Activated T-cell treated with anti-CD3 and anti-CD28 coated beads for 4 hours (primary cell): ENCODE measurements at places on chromosomes 6 and 20.

GRCh38 chr20:10984913-10985312 lies 311.1 kb upstream of the JAG1 start:
- DNase-seq: no peak

DNA sequence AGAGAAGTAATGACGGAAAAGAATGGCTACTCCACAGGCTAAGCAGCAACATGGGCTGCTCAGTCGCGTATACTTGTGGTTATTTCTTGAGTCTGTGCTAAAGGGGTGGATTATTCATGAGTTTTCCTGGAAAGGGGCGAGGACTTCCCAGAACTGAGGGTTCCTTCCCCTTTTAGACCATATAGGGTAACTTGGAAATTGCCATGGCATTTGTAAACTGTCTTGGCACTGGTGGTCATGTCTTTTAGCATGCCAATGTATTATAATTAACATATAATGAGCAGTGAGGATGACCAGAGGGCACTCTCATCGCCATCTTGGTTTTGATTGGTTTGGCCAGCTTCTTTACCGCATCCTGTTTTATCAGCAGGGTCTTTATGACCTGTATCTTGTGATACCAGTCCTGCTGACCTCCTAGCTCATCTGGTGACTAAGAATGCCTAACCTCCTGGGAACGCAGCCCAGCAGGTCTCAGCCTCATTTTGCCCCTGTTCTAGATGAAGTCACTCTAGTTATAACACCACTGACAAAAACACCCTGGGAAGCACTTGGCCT lies 11.4 kb downstream of the LBP start:
- DNase-seq: no peak

GRCh38 chr6:76347539-76347938 lies 275.1 kb upstream of the IMPG1 start:
- no peak for DNase-seq

GRCh38 chr6:15479761-15480160 lies 183.1 kb downstream of the DTNBP1 start:
- DNase-seq: no peak

- no peak for DNase-seq
Measured at GRCh38 chr6:142851601-142852000, 93.4 kb downstream of the HIVEP2 start.

DNA sequence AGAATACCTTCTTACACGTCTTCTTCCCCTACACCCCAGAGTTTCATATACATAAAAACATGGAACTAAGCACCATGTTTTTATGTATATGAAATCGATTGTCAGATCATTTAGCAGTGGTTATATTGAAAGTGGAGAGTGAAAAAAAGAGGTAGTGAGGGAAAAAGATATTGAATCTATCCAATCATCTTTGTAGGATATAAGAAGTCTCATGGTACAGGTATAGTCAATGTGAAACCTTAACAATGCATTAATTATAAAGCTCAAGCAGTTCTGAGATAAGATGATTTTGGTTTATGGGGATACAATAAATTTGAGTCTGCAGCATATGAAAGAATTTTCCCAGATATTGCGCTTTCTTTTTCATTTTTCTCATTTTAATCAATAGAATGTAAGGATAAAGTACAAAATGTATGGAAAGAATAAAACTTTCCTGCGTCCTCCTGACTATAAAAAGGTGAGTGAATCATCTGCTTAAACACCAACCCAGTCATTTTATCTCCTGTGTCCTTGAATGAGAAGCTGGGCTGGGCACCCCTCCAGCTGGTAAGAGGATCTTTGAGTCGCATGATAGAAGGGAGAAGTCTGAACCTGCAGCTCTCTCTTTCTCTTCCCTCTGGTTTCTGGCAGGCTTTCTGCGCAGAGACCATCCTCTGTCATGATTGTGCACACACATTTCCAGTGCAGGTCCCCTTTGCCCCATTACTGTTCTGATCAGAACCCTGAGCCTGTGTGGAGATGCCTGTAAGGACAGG lies 28.1 kb upstream of the AKIRIN2 start:
- no peak for DNase-seq
